ENCODE measurements at places on chromosomes 12 and 14.

DNA sequence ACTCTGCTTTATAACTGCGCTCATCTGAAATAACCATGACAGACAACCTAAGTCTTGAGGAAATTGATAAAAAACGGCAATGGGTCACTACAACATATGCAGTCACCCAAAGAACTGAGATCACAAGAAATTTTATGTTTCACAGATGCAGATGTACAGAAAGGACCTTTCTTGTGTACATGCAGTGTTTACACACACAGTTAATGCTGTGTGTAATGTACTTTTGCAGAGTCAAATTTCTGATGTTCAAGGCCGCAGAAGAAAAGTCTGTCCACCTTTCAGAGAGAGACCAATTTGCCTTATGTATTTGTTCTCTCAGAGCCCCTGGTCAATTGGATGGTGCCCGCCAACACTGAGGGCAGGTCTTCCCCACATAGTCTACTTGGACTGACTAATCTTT is 23.0 kb upstream of the TBK1 start:
- no peak for DNase-seq

DNA sequence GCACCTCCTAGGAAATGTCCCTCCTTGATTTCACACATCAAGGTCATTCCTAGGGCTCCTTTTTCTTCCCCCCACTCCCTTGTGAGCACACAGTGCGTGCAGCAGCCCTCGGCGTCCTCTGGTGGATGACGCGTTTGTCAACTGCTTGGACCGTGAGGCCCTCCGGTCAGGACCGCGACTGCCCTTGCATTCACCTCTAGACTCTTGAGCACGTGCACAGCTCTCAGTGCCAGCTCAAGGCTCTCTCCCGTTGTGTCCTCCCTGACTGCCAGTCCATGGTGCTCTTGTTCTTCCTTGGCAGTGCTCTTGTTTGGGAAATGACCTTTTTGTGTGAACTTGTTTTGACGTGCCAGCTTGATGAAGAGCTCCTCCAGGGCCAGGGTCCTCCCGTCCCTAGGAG is 67.9 kb downstream of the TSPAN9 start:
- no peak for DNase-seq

GRCh38 chr14:100072783-100073346 is 7.6 kb downstream of the EVL start:
- peak; percentile 80 for DNase-seq

- no peak for DNase-seq
Measured at GRCh38 chr14:90308561-90308960, 23.2 kb downstream of the NRDE2 start.

DNA sequence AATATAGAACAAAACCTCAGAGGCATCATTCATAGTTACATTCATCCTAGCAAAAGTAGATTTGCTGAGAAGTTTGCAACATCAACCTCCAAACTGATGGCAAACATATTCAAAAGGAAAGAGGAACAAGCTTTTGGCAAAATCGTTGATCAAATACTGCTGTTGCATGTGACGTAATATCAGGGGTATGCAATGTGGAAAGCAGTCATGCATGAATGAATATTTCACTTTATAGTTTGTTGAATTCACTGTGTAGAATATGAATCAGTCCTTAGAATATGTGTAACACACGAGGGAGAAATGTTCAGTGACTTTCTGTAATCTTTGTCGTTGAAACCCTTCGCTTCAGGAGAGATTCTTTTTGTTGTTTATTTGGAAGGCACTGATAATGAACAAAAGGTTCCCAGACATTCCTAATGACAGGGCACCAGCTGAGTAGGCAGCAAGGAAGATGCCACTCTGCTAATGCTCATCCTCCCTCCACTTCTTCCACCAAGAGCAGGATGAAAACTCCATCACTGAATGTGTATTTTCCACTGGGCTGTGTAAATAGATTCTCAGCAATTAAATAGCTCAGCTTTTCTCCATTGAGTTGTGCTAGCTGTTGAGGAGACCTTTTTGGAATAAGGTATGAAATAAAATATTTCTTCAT is 126.1 kb downstream of the PELI2 start:
- no peak for DNase-seq

GRCh38 chr12:123344086-123344485 is 20.6 kb downstream of the SBNO1 start:
- no peak for DNase-seq

- DNase-seq: no peak
Measured at GRCh38 chr12:103583008-103583407, 4.1 kb upstream of the STAB2 start.

- peak; percentile 80 for DNase-seq
Measured at GRCh38 chr14:91872011-91872501, 4.7 kb upstream of the TC2N start.

DNA sequence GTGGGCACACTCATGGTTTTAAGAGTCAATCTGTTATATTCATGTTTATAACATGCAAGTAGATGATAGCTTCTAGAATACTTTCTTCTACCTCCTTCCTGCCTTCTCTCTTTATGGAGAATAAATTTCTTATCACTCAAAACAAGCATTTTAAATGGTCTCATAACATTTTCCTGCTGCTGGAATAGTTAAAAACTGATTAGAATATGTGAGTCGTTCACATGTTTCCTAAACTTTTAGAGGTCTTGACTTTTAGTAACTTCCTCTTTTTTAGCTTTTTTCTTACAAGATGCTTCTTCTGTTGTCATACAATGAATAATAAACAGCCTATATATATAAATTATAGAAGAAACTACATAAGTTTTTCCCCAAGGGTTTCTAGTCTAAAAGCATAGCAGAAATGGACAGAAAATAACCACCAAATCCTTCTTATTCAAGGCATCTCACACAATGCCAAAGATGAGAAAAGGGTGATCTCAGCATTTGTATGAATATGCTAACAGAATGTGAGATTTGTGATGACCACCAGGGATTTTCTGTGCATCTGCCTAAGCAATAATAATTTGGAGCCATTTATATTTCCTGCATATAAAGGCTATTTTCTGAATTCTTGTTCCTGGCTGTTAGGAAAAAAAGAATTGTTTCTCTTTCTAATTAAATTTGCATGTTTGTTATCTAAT is 127.8 kb downstream of the DAAM1 start:
- DNase-seq: no peak

GRCh38 chr14:95183532-95184412 is 26.4 kb upstream of the DICER1 start:
- no peak for DNase-seq

DNA sequence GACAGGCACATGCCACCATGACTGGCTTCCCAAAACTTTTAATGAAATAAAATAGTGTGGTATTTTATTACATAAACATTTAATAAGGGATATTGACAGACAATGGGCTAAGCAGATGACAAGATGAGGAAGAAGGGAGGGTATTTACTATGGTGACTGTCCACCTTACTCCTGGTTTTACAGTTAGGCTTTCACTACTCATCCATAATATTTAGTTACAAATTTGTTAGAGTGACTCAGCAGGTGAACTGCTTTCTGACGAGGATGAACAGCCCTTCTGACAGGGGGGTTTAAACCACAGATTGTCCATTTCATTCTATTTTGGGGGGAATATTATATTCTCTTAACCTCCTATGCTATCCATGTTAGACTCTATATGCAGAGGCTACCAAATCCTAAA is 3.6 kb upstream of the PALS1 start:
- no peak for DNase-seq

GRCh38 chr14:98498019-98498885 is 773.7 kb downstream of the BCL11B start:
- no peak for DNase-seq

GRCh38 chr12:30928356-30929244 is 2.1 kb downstream of the TSPAN11 start:
- DNase-seq: no peak

DNA sequence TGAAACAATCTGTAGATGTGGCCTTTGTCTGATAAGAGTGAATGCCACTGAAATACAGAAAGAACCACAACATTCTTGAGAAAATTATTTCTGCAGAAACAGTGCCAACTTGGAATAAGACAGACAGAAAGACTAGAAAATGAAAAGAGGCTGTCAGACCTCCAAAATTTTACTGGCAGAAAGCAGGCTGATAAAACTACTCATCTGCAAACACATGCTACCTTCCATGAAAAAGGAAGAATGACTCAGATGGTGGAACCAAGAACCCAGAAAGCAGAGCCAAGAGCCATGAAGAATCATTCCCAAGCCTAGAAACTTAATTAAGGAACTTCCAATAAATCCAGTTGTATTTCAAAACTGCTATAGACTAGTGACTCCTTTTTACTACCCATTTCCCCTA is 31.9 kb upstream of the OSBPL8 start:
- DNase-seq: no peak

DNA sequence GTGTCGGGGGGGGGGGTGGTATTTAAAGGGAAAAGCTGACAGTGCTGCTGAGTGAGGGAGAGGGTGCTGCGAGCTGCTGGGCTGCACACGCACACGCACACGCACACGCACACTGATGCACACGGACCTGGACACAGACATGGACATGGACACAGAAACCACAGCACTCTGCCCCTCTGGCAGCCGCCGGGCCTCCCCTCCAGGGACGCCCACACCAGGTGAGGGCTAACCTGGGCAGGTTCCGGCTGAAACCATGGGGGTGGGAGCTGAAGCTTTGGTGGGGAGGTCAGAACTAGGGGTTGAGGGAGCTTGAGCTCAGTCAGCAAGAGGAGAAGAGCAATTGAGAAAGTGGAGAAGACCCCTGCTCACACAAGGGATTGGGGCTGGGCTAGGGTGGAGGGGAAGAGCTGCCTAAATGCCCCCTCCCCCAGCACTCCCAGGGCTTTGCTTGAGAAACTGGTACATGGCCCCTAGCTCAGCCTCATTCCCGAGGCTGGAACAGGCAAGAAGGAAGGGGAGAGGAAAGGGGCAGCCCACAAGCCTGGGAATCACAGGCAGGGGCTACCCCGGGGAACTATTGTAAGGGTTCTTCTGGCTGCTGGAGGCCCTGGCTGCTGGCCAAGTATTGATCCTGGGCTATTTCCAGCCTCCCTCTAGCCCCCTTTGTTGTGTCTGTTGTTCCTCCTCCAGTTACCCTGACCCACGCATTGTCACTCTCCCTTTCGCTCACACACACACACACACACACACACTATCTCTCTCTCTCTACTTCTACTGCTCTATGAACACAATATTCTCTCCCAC is at the start of gene REM2:
Gene REM2, plus strand, starts transcription at position 50 of the 804 bp plus-strand sequence. Its CDS starts 66 bp downstream, at position 116.
- no peak for DNase-seq

DNA sequence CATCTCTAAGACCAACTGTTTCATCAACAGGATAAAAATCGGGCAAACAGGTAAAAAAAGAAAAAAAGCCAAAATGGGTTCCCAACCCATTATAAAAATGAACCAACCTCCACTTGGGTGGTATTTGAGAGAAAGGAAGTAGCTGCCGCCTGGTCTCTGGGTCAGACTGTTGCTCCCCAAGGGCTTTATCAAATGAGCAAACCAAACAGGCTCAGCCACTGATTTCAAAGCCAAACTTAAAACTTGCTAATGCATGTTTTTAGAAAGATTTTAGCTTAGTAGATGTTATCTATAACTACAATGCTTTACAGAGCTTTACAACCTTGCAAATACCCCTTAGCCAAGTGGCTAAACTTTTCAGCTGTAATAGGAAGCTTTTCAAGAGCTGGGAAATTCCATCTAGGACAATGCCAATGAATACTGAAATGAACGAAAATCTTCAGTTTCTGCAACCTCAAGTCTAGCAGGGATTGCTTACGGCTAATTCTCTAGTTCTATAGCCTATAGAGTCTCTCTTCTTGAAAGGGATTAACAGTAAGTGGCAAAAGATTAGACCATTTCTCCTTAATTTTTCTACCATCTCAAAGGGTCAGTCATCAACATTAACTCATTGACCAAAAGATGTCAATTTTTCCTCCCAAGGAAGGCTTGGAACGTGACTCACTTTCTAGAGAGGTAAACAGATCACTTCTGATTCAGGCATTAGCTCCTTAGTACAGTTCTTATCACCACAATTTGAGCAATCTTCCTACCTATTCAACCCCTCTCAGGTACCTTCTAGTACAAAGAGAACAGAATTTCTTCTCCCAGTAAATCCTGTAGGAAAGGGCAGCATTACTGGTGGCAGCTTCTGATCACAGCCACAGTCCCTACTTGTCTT is 4.2 kb downstream of the PPM1H start:
- DNase-seq: no peak

- no peak for DNase-seq
Measured at GRCh38 chr12:106276032-106276740, 26.3 kb upstream of the TCP11L2 start.

- no peak for DNase-seq
Measured at GRCh38 chr14:103362780-103363179, 22.4 kb upstream of the MARK3 start.

DNA sequence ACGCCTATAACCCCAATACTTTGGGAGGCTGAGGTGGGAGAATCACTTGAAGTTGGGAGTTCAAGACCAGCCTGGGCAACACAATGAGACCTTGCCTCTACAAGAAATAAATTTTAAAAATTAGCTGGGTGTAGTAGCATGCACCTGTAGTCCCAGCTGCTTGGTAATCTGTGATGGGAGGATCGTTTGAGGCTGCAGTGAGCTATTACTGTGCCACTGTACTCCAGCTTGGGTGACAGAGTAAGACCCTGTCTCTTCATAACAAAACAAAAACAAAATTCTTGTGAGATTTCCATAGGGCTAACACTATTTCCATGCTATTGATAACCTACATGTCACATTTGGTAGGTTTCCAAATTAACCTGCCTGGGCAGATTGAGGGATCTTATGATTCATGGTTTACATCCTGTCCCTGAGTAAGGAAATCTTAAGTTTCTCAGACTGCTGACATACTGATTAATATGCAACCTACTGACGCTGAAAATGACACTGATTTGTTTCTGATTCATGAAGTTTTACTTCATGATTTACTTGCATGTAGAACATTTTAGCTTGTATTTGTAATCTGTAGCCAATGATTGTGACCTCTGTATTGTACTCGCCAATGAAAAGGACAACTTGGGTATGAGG is 15.9 kb downstream of the ATP6V1D start:
- no peak for DNase-seq

- DNase-seq: no peak
Measured at GRCh38 chr14:53035336-53036210, 84.7 kb upstream of the FERMT2 start.

- DNase-seq: no peak
Measured at GRCh38 chr12:72388322-72388721, 116.2 kb downstream of the TRHDE start.

DNA sequence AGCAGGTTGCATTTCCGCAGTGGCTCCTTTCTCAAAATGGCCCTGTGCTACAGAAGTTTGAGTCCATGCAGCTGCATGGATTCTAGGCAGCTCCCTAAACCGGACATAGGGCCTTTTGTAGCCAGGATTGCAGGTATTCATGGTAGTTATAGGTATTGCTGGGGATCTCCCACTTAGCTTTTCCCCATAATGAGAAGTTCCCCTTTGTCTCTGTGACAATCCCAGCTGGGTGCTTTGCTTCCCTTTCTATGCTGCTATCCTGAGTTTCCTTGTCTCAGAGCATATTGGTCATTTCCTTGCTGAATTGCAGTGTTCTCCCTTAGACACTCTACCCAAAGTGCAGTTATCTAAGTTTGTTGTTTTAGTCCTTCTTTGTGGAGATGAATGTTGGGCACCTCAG is 120.9 kb upstream of the MIS18BP1 start:
- DNase-seq: no peak

- no peak for DNase-seq
Measured at GRCh38 chr14:81868172-81868571, 334.5 kb upstream of the SEL1L start.

Measured in CD4-positive, alpha-beta T cell treated with Interleukin-17A for 4 hours (primary cell).